ENCODE measurements at places on chromosomes 16 and 17. TPM values are rescaled to one million over a fixed set of nuclear protein-coding genes. Genes with fewer than 3 reads are reported as not detected.

RHBDL1 gene
- 1.8 TPM for total RNA-seq

SMTNL2 gene
- total RNA-seq: 8.1 TPM

USP7 gene
- 74.6 TPM for total RNA-seq

TTLL6 gene
- not detected for total RNA-seq

HSD17B1 gene
- total RNA-seq: 0.83 TPM

NETO2 gene
- 1.4 TPM for total RNA-seq

MT1G gene
- 1.2 TPM for total RNA-seq

PPY gene
- not detected for total RNA-seq

USP43 gene
- total RNA-seq: not detected

CDRT15L2 gene
- not detected for total RNA-seq

MMP28 gene
- total RNA-seq: 1.2 TPM

PHB1 gene
- total RNA-seq: 161 TPM

GRCh38 chr16:80583466-80583865 is 42.7 kb downstream of the DYNLRB2 start:
- no peak for DNase-seq

DNA sequence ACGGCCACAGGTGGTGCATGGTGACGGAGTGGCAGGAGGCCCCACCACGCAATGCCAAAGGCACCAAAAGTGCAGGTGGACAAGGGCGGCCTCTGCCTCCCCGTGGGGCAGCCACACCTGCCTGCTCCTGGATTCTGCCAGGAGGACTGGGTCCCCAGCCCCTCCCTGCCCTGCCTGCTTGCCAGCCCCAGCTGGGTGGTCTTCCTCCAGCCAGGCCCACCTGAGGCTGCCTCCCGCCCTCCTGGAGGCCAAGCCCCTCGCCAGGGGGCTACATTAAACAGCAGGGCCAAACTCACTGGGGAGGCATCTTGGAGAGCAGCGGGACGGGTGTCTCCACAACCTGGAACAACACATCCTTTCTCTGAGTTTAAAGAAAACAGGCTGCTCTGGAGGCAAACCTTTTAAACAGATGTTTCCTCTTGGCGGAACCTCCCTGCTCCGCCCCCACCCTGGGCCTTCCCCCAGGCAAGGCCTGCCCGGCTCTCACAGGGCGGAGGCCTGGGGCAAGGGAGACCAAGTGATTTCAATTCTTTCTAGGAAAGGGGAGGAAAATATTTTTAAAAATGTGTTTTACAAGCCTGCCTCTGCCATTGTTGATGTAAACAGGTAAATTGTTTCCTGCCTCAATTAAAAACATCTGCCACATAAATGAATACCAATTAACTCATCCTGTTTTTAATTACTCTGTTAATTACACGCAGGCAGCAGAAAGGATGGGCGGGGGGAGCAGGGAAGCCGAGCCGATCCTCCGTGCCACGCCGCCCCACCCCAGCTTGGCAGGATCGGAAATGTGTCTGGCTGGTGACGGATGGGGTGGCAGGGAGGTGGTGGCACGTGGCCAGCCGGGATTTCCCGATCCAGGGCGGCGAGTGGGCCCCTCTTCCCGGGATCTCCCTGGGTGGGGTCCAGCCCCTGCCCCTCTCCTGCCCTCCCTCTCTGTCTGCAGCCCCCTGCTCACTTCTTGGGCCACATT is 54.4 kb upstream of the PABPN1L start:
- DNase-seq: peak; percentile 86

GRCh38 chr17:57485566-57485865 is 229.2 kb downstream of the MSI2 start:
- DNase-seq: no peak

DNA sequence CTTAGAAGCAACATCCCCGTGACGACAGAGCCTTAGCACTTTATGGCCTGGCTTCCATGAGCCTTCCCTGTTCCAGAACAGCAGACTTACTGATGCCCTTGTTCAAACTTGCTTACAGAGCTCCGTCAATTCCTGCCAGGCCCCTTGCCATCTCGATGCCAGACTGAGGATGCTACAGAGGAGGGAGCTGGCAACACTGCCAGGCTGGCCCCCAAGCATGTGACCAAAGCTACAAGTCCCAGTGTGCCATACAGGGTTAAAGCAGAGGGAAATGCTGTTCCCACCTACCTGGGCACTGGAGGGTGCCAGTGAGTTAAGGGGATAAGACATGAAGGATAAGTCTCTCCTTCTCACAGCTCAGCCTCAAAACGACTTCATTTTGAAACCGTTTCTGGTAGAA is 33.5 kb upstream of the SREBF1 start:
- DNase-seq: no peak

GRCh38 chr17:47630614-47631013 is 19.1 kb upstream of the KPNB1 start:
- DNase-seq: no peak

DNA sequence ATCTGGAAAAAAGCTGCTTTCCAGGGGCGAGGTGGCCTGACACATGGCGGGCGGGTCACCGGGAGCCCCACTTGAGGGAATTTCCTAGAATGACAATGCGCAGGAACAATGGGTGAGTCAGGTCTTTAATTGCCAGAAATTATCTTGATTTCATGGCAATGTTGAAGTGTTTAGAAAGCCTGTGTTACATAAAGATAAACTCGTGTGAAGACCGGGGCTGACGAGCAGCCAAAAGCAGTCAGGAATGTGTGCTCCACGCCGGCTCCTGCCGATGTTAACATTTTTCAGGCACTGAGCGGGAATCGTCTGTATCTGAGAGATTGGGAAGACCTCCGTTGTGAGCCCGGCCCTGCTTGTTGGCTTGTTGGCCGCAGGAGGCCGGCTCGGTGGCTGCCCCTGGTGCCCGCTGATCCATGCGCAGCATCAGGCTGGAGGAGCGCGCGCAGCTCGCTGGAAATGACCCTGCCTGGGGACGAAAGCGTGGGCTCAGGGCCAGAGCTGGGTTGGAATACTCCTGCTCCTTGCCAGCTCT is 353.1 kb downstream of the FOXL1 start:
- peak; percentile 80 for DNase-seq

- DNase-seq: no peak
Observed at GRCh38 chr17:34071886-34072420, 183.1 kb upstream of the CCL2 start.

DNA sequence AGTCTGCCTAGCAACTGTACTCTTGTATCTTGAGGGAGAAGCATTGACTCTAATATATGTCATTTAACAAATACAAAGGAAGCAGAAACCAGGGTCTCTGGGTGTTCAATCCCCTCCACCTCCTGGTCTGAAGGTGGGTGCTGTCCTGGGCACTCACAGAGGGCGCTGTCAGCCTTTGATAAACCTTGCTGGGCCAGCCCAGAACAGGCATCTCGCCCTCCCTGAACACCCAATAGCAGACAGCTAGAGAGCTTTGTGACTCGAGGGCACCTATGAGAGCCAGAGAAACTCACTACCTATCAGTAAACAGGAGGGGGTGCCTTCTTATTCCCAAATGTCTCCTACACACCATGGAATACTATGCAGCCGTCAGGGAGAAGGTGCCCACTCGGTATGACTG is 6.4 kb upstream of the PIPOX start:
- no peak for DNase-seq

DNA sequence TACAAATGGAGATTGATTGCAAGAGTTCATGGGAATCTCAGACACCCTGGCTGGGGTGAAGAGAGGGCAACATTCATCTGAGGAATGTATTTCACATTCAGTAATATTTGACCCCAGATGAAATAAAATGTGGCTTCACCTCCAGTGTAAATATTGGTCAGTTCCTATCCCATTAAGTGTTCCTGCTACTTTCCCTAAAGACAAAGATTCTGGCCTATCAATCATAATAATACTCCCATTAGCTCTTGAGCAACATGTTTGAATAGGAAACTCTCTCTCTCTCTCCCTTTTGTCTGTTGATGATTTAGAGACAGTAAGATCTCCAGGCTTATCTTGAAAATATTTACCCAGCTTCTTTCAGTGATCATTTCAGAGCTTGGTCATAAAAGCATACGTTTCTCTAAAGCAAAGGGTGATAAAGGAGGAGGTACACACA is 70.1 kb downstream of the KCNJ2 start:
- no peak for DNase-seq

GRCh38 chr17:42429726-42430447 is 6.8 kb upstream of the CAVIN1 start:
- DNase-seq: no peak

DNA sequence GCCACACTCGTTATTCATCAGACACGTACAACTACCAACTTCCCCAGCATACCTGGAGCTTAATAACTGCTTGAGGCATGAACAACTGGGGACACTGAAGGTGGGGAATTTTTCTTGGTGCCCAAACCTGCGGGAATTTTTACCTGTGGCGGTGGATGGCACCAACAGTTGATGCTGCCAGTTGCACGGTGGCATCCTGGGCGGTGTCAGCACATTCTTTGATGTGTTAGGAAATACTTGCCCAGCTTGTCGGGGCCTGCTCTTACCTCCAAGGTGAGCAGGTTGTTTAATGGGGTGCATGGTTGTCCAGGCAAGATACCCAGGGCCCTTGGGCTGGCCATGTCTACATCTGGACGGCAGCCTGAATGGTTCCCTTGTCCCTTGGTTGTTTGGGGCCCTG is 79.6 kb downstream of the CRISPLD2 start:
- no peak for DNase-seq

GRCh38 chr16:88545781-88546180 is 24.4 kb upstream of the ZC3H18 start:
- no peak for DNase-seq

DNA sequence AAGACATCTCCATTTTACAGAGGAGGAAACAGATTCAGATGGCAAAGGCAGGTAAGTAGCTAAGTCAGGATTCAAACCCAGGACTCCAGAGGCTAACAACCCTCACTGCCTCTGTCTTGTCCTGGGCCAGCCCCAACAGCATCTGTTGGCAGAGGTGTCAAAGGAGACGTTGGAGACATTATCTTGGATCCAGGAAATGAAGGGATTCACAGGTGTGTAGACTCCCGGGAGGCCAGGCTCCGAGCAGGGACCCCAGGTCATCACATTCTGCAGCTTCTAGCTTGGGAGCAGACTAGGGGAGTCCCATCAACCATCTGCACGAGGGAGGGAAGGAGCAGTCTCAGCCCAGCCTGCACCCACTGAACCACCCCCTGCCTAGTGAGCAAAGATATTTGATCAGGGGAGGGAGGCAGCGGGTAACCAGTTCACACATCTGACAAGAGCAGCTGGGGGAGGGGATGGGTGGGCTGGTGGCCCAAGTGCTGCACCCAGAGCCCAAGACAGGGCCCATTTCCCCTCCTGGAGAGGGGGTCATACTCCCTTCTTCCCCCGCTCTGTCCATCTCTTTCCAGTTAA is 1.0 kb upstream of the B9D1 start:
- DNase-seq: no peak

DNA sequence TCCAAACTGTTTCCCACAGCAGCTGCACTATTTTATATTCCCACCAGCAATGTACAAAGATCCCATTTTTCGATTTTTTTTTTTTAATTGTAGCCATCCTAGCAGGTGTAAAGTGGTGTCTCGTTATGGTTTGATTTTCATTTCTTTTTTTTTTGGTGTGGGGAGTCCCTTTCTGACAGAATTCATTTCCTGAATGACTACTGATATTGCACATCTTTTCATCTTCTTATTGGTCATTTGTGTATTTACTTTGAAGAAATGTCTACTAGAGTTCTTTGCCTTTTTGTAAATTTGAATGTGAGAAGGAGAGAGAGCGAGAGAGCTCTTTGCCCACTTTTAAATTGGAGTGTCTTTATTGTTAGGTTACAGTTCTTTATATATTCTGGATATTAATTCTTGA is 14.0 kb downstream of the CYB5B start:
- no peak for DNase-seq

DNA sequence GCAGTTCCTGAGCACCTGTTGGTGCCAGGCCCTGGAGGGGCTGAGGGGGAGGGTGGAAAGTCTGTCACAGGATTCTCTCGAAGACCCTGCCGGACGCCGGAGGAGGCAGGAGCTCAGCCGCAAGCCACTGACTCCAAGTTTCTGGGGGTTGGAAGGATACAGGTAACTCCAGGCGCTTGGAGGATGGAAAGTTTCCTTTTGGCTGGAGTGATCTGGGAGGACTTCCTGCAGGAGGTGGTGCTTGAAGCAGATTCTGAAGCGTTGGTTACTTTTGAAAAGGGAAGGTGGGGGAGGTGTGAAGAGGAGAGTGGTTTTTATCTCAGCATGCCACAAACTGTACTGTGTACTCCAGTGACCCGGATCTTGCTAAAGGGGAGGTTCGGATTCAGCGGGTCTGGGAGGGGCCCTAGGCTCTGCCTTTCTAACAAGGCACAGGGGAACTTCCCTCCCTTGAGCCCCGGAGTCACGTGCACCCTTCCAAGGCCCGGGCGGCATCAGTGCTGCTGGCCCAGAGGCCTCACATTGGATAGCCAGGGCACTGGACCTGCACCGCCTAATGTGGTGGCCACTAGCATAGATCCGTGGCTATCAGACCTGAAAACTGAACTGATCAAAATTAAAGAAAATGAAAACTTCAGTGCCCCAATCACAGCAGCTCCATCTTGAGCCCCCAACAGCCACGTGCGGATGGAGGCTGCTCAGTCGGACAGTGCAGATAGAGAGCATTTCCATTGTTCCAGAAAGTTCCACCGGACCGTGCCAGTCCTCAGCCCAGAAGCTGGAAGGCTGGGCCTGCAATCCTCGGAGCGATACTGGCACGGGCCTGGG is 42.2 kb upstream of the GSE1 start:
- DNase-seq: no peak

GRCh38 chr16:69384974-69385373 is 833 bp downstream of the TERF2 start:
- DNase-seq: no peak

DNA sequence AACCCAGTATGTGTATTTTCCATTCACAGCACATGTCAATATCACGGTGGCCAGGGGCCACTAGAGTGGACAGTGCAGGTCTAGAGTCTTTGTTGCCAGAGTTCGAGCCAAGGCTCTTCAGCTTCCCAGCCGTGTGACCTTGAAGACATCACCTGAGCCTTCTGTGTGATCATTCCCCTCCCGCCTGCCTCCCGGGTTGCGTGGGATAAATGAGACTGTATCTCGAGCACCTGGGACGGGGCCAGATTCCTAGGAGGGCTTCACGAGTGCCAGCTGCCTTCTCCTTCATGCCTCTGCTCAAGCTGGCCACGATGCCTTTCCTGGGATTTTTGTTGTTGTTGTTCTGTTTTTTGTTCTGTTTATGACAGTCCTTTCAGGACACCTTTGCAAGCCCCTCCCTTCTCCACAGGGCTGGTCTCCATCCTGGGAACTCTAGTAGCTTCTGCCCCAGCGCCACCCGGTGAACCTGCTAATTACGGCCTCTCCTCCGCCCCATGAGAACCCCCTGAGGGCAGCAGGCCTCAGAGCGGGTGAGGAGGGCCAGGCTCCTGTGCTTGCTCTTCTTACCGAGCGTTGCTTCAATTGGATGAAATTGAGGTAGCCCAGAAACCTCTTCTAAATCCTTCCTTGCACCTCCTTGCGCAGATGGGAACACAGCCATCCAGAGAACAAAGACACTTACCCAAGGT is 3.9 kb downstream of the SPNS2 start:
- no peak for DNase-seq

DNA sequence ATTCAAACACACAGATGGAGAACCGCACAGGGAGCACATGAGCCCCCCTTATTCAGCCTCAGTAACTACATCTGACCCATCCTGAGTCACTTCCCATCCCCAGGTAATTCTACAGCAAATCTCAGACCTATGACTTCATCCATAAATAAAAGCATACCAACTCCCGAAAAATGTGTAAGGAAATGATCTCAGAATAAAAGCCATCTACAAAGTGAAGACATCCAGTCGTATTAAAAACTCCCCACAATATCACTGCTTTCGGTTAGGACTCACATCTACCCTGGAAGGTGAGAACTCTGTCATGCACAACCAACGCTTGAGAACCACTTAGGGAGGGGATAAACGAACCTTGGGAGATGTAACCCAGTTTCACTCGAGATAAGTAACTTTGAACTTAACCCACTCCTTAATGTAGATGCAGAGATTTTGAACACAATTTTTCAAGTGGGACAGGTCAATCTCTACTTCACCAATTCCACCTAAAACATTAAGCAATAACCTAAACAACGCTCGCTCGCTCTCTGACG is 1.3 kb downstream of the USP36 start:
- no peak for DNase-seq
